SK-N-SH (cell line): ENCODE measurements at places on chromosomes 11 and 22.

GRCh38 chr11:94926271-94926625 is 47.1 kb downstream of the CWC15 start:
- DNase-seq = no peak

DNA sequence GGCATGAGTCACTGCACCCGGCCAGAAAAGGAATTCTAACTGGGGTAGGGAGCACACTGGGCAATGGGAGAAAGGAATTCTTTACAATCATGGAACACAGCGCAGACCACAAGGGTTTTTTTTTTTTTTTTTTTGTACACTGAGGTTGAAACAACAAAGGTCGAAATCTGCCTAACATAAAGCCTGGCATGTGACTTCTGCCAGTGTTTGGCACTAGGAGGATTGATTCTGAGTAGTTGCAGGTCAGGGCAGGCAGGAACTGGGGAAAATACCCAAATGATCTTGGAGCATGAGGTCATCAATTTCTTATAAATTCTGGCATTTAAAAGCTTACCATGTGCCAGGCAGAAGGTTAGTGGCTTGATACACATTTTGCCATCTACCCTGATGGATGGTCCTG is 202.0 kb upstream of the SNX19 start:
- DNase-seq = no peak

DNA sequence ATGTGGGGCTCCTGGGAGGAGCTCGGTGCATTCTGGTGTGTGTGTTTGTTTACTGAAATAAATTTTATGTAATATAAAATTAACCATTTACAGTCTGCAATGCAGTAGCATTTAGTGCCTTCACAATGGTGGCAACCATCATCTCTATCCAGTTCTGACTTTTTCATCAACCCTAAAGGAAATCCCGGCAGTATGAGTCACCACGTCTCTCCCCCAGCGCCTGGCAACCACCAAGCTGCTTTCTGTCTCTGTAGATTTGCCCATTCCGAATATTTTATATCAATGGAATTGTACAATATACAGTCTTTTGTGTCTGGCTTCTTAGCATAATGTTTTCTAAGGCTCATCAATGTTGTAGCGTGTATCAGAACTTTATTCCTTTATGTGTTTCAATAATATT is 300.5 kb downstream of the MIAT start:
- no peak for DNase-seq

GRCh38 chr22:38481871-38482332 is 14.0 kb downstream of the KDELR3 start:
- DNase-seq = no peak

DNA sequence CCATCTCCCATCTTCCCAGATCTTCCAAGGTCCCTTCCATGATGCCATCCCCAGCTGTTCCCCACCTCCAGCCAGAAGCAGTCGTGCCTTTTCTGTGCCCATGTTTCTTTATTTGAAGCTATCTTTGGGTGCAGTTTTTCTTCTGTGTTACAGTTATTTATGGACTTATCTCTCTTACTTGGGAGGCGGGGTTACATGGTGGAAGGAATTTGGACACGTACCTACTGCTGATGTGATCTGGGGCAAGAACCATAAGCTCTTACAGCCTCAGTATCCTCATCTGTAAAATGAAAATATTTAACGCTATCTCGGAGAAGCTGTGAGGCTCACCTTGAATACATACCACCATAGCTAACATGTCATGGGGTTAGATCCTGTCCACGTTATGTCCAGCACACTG is 98.9 kb downstream of the ZBTB16 start:
- DNase-seq = no peak

DNA sequence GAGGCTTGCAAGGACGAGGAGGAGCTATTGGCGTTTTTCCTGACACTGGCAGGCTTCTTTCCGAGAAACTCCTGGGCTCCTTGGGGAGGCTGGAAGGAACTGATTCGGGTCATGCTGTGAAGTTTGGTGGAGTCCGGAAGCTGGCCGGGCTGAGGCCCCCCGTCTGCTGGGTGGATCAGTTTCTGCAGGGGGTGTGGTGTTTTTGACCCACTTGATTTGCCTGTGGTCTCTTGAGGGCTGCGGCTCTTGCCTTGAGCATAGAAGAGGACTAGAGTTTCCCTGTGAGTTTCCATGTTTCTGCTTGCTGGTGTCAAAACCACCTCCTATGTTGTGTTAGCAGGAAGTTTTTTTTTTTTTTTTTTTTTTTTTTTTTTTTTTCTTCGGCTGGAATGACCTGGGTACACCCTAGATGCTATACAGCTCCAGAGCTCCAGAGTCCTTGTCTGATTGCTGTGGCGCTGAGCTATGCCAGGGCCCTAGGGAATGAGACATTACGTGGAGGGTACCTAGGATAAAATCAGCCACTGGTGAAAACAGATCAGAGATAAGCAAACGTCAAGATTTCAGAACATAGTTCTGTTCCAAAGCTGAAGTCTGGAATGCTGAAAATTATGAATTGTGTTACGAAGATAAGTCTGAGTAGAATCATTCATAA is 728 bp downstream of the TBC1D22A start:
- DNase-seq = peak; percentile 52
